WERI-Rb-1 (cell line): ENCODE measurements at places on chromosomes 2 and 18.

DNA sequence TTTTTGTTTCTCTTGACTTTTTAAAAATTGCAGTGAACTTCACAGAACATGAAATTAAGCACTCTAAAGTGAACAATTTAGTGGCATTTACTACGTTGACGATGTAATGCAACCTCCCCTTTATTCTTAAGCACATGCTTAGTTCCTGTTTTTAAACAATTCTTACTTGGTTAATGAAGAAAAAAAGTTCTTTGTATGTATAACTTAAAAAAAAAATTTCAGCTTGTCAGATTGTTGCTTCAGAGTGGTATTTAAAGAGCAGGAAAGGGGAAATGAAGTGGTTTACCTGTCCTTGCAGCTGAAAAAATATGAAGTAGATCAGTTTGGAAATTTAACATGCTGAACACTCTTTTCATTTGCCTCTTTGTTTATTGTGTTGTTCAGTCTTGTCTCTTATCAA is 95.7 kb upstream of the RASGRP3 start:
- DNase-seq, result no peak

DNA sequence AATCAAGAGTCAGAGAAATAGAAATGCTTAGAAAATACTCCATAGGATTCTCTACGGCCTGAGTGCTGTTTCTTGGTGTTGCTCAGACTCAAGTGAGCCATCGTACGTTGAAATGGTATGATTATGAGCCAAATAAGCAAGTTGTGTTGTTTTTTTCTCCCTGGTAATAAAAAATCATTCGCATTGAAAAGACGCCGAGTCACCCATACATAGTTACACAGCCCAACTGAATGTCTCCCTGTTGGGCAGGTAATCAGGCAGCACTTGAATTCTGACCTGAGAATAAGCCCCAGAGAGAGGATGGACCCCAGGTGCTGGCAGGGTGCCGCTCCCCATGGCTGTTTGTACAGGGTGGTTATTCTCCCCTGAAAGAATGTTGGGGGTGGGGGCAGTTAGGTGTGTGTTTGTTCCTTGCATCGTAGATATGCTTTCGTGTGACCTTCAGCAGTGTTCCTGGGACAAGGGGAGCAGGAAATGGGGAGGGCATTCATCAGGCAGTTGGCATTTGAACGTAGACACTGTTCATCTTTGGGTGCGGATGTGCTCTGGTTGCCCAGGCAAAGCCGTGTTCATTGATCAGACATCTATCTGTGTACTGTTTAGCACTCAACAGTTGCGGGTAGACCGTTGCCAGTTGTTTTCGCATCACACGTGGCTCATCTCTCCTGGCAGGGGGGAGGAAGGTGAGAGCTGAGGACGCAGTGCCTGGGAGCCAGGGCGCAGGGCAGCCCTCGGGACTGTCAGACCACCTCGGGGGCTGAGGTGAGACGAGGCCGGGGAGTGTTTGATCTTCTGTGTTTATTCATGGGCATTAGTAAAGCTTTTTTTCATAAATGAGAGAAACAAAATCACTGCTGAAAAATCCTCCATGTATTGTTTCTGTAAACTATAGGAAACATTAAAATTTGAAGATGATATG is 27.3 kb downstream of the MTCL1 start:
- DNase-seq, result no peak

GRCh38 chr2:203105996-203106395 is 91.3 kb downstream of the NBEAL1 start:
- no peak for DNase-seq

GRCh38 chr2:128511731-128512378 is 193.2 kb upstream of the HS6ST1 start:
- no peak for DNase-seq

GRCh38 chr2:237011206-237011795 is 74.4 kb upstream of the COPS8 start:
- DNase-seq, result no peak

GRCh38 chr2:3578987-3579386 is 3.9 kb downstream of the RPS7 start:
- no peak for DNase-seq

GRCh38 chr18:3610813-3611212 is 160.8 kb downstream of the TGIF1 start:
- DNase-seq, result no peak

DNA sequence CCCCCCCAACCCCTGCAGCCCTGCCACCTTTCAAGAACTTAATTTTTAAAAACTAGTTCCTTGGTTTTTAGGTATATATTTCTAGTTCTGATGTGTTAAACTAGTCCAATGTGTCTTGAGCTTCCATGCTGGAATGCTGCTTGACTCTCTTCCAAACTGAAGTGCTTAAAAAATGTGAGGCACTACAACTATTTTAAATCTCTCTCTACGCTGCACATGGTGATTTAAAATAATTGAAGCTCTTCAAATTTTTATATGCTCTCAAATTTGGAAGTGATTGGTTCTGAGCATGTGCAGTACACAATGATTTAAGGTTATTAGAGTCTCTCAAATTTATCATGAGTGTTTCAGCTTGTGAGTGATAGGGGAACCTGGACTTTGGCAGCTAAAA is 192.6 kb upstream of the ZEB2 start:
- no peak for DNase-seq

DNA sequence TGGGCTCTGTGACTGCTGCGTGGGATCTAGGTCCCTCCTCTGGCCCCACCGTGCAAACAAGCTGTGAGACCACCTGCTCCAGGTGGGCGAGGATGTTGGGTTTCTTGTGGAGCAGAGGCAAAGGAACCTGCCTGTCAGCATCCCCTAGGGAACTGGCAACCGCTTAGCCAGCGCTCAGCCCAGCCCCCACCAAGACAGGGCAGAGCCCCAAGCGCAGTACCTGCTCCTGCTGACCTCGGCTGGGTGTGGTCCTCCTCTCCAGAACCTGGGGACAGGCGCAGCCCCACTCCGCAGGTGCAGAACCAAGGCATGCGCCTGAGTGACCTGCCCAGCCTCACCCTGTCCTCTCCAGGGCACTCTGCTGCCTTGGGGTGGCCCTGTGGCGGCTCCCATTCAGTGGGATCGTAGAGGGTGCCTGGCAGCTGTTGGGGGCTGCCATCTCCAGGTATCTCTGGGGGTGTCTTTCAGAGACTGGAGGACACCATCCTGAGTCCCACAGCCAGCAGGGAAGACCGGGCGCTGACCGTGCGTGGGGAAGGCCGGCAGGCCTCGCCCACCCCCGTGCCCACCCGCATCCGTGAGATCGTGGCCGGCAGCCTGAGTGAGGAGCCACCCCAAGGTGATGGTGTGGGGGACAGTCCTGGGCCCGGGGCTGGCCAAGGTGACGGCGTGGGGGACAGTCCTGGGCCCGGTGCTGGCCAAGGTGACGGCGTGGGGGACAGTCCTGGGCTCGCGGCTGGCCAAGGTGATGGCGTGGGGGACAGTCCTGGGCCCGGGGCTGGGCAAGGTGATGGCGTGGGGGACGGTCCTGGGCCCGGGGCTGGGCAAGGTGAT is 12.3 kb downstream of the CROCC2 start:
- peak; percentile 6 for DNase-seq

DNA sequence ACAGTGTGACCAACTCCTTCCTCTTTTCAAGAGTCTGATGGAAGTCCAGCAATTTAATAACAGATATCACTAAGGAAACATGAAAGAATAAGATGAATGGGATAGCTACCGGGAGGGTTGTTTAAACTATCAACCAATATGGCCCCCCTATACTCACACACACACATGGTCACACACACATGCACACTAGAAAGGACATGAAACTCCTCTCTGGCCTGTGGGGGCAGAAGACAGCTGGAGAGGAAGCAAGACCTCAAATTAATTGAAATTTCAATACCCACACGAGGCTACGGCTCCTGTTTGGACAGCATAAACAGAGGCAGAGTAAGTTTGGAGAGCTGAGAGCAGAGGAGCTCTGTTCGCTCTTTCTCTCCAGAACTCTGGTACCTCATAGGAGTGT is 34.7 kb upstream of the REEP1 start:
- no peak for DNase-seq

DNA sequence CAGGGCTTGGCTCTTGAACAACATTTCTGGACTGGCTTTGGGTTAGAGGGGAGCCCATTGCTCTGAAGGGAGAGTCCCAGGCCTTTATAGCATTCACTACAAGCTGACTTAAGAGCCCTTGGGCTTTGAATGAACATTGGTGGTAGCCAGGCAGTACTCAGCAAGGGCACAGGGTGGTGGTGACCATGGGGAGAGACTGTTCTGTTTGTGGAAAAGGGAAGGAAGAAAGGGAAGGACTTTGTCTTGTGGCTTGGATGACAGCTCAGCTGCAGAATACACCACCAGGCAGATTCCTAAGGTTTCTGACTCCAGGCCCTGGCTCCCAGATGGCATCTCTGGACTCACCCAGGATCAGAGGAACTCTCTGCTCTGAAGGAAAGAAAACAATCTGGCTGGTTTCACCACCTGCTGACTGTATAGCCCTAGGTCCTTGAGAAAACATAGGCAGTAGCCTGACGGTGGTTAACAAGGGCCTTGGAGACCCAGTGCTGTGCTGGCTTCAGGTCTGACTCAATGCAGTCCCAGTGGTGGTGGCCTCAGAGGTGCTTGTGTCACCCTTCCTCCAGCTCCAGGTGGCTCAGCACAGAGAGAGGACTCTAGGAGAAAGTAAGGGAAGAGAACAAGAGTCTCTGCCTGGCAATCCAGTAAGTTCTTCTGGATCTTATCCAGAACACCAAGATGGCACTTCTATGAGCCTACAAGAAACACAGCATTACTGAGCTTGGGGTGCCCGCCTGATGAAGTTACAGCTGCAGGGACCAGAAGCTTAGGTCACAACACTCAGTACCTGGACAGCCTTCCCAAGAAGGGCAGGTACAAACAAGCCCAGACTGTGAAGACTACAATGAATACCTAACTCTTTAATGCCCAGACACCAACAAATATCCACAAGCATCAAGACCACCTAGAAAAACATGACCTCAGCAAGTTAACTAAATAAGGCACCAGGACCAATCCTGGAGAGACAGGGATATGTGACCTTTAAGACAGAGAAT is 16.4 kb upstream of the ABCB11 start:
- no peak for DNase-seq

GRCh38 chr2:138974651-138975050 is 194.5 kb upstream of the NXPH2 start:
- no peak for DNase-seq

GRCh38 chr18:47929681-47930198 is 719 bp downstream of the SMAD2 start:
- no peak for DNase-seq

- DNase-seq, result no peak
Measured at GRCh38 chr2:242030858-242031257, 161.3 kb downstream of the RTP5 start.

- DNase-seq, result no peak
Measured at GRCh38 chr2:20643060-20643459, 7.8 kb downstream of the HS1BP3 start.

DNA sequence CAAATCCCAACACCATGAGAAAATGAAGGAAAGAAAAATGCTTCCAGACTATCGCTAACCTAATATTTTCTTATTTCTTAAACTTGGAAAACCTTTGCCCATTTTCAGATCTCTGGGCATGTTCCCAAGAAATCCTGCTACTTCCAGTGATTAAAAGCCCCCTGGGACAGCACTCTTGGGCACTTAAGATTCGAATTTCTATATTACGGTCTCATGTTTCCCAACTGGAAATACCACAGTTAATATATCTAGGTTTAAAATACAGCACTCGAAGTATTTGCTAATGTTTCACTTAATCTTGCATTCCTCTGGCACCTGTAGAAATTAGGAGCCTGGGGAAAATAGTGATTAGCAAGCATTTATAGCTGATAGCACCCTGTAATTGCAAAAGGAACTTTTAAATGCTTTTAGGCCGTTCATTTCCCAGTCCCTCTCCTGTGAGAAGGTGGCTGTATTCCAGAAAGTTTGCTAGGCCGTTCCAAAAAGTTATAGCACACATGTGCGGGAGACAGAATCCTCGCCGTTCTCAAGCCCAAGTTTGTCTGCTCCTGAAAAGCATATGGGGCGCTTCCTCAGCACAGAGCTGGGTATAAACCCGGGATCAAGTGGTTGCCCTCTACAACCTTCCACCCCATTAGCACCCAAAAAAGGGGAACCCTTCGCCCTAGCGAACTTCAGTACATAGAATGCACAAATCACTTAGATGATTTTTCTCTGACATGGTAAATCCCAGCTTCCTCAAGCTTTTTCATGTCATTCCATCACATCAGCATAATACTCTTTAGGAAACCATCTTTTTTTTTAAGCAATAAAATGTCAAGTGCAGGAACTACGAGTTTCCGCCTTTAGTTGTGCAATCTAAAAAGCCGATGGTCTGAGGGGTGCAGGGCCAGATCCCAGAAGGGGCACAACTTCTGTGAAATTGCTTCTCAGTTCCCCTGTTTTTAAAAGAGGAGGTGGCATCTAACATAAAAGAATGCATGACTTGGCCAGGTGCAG is 60.6 kb downstream of the DIPK1C start:
- no peak for DNase-seq

DNA sequence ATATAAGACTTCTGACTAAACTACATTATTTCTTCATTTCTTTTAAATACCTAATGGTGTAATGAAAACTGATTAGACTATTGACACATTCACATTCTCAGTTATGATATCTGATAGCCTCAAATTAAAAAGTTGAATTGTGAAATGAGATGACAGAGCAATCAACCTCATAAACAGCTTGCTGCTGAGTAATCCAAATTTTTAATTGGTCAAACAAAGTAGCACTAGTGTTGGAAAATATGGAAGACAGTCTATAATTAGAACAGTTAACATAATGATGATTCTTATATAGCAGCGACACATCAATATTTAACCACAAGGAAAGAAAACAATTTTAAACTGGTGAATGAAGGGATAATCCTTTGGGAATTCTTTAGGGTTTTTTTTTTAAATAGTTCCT is 91.9 kb upstream of the LRP1B start:
- DNase-seq, result no peak

GRCh38 chr2:10891390-10891789 is 20.3 kb upstream of the KCNF1 start:
- peak; percentile 3 for DNase-seq

GRCh38 chr2:194686569-194686968 is 970.5 kb upstream of the SLC39A10 start:
- DNase-seq, result no peak

GRCh38 chr2:10785260-10785659 is 27.3 kb downstream of the PDIA6 start:
- no peak for DNase-seq

- DNase-seq, result no peak
Measured at GRCh38 chr2:176479961-176480360, 210.7 kb downstream of the MTX2 start.

- no peak for DNase-seq
Measured at GRCh38 chr2:222080141-222080540, 218.7 kb downstream of the PAX3 start.

DNA sequence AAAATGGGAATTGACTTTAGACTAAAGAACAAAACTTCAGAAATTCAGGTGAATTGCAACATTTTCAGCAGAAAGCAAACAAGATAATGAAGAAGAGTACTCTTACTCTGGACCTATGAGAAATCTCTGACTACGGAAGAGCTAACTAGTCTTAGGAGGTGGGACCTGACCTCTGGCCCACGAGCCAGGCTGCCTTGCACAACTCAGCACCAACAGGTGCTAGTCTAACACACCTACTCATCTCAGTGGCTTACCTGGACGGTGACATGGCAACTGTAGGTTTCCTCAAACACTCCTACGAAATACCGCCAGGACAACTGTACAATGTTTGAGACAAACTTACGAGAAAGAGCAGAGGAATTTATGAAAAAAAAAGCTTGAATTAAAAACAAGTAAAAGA is 3.1 kb upstream of the DSC3 start:
- DNase-seq, result no peak
